Stimulated activated CD8-positive, alpha-beta memory T cell treated with anti-CD3 and anti-CD28 coated beads, Interleukin-4, amount 100 ng/mL, for 1 hour (primary cell): ENCODE measurements at places on chromosomes 2 and 18.

DNA sequence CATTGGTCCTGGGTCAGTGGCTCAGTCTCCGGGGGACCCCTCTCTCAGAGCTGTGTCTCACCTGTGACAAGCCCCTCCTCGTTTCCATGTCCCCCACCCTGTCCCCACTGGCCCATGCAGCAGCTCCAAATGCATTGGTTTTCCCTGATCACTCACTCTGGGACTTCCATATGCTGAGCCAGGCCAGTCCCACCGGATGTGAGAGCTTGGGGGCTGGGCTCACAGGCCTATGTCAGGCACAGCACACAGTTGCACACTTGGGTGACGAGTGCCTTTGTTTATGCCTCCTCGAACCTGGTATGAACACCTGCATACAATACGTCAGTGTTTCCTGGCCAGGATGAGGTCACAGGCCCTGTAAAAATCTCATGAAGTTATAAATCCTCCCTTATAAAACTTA is 232.5 kb downstream of the TFCP2L1 start:
- DNase-seq: no peak

DNA sequence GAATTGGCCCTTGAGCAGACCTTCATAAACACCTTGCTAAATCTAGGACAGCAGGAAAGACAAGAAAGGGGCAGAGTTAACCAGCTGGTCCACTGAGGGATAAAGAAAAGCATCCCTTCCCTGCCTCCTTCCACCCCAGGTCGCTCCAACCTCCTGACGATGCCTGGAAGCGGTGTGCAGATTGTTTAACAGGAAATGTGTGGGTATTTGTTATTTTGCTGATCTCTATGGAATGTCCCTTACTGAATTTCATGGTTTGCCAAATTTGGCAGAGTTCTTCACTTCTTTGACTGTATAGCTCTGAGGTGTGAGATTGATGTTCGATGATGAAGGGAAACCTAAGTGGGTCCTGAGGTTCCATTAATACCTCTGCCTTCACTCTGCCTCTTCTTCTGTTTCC is 72.9 kb downstream of the MAP3K20 start:
- DNase-seq: no peak

- no peak for DNase-seq
Observed at GRCh38 chr18:58484989-58485981, 143.6 kb downstream of the ALPK2 start.

GRCh38 chr2:163736433-163737189 is 803 bp upstream of the FIGN start:
- DNase-seq: no peak

- no peak for DNase-seq
Observed at GRCh38 chr2:88059979-88060906, 4.7 kb upstream of the KRCC1 start.

GRCh38 chr2:51441786-51442185 is 409.9 kb upstream of the NRXN1 start:
- DNase-seq: no peak

GRCh38 chr2:110869472-110870446 is 137.4 kb downstream of the ACOXL start:
- no peak for DNase-seq

- DNase-seq: no peak
Observed at GRCh38 chr2:5379811-5380210, 312.4 kb upstream of the SOX11 start.

DNA sequence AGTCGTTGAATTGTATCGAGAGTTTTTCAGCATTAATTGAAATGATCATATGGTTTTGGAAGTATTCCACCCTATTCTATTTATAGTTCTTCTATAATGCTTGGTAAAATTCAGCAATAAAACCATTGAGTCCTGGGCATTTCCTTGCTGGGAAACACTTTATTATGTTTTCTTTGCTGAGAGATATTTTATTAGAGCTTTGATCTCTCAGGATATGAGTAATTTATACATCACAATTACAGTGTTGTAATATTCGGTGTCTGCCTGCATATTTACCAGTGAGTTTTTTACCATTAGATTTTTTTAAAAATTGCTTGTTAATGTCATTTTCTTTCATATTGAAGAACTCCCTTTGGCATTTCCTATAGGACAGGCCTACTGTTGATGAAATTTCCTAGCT is 402.7 kb upstream of the FSIP2 start:
- DNase-seq: no peak

DNA sequence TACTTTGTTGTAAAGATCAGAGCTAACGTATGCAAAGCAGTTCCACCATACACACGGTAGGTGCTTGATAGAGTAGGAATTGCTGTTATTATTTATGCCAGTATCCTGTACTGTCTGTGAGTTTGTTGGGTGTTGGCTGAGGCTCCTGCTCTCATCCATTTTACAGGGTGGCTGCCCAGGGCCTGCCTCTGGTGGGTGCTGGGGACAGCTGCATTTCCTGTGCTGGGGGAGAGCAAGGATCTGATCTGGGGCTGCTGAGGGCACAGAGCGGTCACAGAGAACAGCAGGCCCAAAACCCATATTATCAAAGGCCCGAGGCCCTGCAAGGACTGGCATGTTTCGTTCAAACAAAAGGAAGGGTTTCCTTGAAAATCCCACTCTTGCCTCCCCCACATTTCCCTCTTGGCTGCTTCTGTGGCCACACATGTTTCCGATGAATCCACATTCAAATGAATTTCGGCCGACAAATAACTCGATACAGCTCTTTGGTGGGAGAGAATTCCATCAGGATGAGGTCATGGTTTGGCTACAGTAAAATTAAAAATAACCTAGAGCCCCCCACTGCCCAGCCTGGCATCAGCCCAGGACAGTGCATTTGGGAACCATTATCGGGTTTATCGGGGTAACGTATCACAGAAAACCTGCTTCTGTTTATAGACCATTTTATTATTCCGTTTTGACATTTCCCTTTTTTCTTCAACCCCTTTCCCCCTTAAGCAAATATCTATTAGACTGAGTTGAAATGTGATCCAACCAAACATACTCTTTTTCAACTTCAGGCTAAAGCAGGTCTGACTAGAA is 143.4 kb downstream of the CYRIA start:
- DNase-seq: no peak

- no peak for DNase-seq
Observed at GRCh38 chr2:120470041-120470965, 124.4 kb downstream of the INHBB start.

DNA sequence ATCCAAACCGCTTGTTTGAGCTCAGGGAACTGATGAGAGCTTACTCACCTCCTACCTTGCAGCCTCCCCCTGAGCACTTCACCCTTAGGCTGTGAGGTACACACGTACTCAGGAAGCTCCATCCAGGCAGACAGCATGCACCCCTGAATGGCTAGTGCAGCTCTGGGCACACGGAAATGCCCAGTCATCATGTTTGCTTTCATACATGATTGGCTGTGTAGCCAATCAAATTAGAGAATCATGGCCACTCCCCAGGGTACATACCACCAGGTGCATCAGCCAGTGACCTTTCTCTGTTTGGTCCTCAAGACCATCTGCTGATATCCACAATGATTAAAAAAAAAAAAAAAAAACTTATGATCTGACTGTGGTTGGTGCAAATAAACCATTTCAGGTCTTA is 42.1 kb downstream of the RNF152 start:
- DNase-seq: no peak
